ENCODE measurements at places on chromosomes 1 and 21.

DNA sequence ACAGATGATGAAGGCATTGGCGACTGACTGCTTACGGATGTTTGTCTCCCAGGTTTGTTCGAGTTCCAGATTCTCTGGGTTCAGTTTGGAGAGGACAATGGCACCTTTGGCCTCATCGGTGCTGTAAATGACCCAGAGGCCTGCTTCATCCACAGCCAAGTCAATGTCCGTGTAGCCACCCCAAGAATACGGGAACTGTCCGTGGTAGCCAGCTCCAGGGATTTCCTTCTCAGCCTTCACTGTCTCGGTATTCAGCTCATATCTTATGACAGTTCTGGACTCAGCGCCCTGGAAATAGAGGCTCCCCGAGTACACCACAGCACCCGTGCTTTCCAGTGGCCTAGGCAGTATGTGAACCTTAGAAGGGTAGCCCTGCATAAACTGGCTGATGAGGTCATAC lies 14.1 kb downstream of the MYOCOS start:
- no peak for DNase-seq

DNA sequence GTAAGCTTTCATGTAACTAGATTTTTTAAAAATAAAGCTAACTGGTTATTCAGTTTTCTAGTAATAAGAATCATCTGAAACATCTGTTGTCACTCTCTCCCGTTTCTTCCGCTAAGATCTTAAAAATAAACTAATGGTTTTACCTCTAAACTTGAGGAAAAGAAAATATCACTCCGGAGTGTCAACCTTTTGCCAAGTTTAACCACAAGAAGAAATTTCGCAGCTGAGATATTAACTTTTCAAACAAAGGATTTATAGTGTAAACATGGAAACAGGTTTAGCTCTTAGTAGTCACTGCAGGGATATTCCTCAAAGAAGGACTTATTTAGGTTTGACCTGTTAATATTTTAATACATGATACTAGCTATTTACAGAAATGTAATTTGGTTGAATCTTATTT lies 954.9 kb downstream of the ADGRL2 start:
- DNase-seq = no peak

GRCh38 chr1:195185321-195185720 lies 1422.9 kb downstream of the KCNT2 start:
- no peak for DNase-seq

DNA sequence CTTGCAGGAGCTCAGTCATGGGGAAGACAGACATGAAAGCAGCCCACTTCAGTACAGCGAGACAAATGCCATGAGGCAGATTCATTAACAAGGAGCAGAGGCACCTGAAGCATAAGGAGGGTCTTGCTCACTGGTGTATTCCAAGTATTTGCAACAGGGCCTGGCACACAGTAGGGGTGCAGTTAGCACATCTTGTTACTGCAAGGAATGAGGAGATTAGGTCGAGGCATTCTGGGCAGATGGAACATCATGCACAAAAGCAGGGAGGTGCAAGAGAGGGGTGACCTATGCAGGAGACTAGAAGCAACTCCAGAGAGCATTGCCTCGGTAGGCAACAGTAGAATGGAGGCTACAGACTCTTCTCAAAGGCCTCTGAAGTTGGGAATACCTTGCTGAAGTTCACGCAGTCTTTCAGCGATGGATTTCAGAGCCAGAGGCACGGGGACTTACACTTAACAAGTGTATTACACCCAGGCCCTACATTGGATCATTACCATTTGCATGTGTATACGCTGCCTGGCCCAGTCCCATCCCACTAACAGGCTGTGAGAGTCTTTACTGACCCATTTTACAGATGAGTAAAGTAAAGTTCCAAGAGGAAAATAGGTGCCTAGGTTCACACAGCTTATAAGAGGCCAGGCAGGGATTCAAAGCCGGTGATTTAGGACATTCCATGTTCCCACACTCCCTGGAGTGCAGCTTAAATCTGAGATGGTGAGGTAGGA lies 82.1 kb downstream of the TRABD2B start:
- no peak for DNase-seq

- no peak for DNase-seq
These were observed 18.8 kb upstream of the HAX1 start for GRCh38 chr1:154253671-154254070.

GRCh38 chr1:10905841-10906655 lies 106.4 kb upstream of the TARDBP start:
- DNase-seq = no peak

- DNase-seq = no peak
These were observed 856 bp downstream of the LHX9 start for GRCh38 chr1:197917805-197918651.

DNA sequence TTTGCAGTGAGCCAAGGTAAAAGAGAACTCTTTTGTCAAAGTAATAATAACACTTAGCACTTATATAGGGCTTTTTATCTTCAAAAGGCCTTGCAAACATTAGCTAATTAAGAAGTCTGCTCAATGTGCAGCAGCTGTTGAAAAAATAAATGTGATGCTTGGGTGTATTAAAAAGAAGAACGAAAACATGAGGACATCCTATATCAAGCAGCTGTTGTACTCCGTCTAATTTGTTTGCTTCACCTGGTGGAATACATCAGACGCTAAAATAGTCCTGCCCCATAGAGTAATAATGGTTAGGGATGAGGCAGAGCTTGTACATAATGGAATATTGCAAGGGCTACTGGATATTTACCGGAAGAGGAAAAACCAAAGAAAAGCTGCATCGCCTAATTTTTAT lies 299.5 kb downstream of the ST6GALNAC3 start:
- DNase-seq = no peak

DNA sequence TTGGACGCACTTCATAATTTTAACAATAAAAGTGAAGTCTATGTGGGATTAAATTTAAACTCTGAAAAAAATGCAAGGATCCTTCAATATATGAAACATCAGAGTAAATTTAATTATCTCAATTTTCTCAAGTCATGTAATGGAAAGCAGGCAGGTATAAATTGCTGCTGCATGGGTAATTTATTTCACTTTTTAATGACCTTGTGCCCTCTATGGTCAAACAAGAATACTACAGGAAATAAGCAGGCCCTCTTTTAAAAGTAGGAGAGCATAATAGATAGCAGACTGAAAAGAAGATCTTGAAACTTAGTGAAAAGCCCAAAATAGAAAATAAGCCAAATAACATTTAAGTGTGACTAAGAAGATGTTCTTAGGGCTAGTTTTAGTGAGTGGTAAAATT lies 22.9 kb downstream of the BCAS2 start:
- no peak for DNase-seq

- no peak for DNase-seq
These were observed 22.8 kb downstream of the RNU5D-1 start for GRCh38 chr1:44707959-44708831.

DNA sequence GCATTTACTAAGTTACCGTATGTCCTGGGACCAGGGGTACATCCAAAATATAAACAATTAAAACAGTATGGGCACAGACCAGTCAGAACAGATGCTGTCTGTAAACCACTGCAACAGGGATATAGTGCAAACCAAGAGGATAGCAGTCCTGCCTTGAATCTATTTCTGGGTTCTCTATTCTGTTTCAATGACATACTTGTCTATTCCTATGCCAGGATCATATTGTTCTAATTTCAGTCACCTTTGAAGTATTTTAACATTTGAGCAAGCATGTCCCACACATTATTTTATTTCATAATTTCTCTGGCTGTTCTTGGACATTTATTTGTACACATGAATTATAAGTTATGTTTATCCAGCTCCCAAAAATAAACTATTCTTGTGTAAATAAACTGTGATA lies 28.2 kb upstream of the SYDE2 start:
- no peak for DNase-seq

DNA sequence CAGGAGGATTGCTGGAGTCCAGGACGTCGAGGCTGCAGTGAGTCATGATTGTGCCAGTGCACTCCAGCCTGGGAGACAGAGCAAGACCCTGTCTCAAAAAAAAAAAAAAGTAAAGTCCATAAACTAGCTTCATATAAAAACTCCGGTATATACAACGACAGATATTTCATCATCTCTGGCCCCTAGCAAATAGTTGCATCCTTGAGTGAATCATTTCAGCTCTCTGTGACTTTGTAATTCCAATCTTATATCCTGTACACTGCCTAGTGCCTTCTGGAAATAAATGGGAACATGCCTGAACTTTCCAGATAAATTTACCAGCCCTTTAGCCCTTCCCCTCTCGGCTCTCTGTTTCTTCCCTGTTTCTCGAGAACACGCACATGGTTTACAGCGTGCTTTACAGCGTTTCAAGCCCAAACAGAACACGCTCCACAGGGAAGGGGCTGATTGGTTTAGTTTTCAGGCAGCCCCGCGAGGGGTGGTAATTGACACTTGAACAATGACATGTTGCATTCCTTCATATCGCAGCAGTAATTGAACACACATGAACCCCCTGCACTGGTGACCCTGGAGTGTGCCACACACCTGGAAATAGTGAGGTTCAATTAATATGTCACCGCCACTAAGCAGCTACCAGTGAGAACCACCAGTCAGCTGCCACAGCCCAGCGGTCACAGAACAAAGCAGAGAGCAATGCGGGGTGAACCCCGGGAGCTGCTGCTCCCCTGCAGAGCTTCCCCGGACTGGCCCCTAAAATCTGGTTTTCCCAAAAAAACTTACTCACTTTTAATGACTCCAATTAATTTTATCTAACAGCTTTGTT lies 35.7 kb upstream of the SIM2 start:
- no peak for DNase-seq

DNA sequence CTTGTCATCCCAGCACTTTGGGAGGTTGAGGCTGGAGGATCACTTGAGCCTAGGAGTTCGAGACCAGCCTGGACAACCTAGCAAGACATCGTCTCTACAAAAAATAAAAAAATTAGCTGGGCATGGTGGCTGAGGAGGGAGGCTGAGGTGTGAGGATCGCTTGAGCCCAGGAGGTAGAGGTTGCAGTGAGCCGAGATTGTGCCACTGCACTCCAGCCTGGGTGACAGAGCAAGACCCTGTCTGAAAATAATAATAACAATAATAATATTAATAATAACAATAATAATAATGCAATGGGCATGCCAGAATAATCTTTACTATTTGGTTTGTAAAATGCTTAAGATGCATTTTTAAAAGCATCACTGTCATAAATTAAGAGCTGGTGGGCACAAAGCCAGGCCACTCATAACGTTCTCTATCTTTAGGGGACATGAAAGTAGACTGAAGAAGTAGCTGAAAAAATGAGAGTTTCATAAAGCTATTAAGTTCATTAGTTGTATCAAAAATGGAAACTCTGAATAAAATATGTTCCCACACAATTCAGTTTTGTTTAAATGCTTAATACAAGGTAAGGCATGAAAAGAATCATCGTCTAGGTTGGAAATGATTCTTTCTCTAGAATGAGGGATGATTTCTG lies 51.6 kb upstream of the ITPKB start:
- no peak for DNase-seq

Data from stimulated activated CD4-positive, alpha-beta T cell treated with anti-CD3 and anti-CD28 coated beads, Interleukin-15, amount 100 ng/mL, for 1 hour (primary cell).